NCI-H2029 (cell line): ENCODE measurements at places on chromosomes 7 and 10.

GRCh38 chr10:72037811-72038210 is 50.5 kb downstream of the SPOCK2 start:
- DNase-seq, result no peak

GRCh38 chr7:27961255-27961654 is 219.3 kb downstream of the JAZF1 start:
- no peak for DNase-seq

DNA sequence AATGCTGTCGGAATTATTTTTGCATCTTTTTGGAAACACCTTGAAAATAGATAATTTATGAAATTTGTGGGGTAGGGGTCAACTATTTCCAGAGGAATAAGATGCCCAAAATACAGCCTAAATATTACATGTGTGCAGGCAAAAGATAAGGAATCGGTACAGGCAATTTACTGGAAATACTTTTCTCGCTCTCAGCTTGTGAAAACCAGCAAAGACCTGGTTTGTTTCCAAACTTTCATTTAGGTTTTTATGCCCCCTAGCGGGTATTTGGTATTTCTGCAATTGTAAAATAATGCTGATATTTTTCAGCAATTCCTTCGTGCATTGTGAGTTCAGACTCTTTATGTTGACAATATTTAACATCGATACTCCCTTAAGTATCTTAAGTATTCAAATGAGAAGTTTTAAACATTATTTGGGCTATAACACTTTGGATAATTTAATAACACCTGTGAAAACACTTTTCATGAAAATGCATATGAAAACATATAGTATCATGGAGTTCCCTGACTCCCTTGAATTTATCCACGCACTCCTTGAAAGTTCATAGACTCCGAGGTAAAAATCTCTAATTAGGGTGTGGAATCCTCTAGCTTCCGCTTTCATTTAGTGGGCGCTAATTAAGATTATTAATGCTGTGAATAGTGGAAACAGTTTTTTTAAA is 132.4 kb downstream of the TSPAN12 start:
- peak; percentile 62 for DNase-seq

DNA sequence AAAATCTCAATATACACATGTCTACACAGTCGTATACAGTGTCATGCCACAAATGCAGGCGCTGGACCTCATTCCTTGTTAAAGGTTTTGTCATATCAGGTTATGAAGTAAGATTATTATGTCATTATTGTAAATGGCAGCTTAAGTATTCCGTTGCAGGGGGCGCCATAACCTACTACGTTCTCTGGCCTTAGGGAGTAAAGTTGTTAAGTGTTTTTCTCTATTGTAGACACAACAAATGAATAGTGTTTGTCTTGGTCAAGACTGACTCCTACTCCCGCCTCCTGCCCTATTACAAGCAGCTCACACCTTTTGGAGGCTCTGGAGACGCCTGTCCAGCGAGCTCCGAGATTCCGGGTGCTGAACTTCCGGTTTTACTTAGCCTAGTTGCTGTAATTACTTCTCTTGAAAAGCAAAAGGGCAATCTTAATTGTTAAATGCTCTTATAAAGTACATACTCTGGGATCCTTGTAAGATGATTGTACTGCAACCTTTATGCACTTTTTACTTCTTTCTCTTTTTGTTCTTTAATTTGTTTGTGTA is 994 bp downstream of the GATAD1 start:
- DNase-seq, result no peak

GRCh38 chr7:93119191-93119905 is 1.6 kb upstream of the SAMD9 start:
- no peak for DNase-seq

- no peak for DNase-seq
Observed at GRCh38 chr7:122869260-122869659, 17.0 kb downstream of the CADPS2 start.

- no peak for DNase-seq
Observed at GRCh38 chr7:2120251-2120660, 112.5 kb downstream of the MAD1L1 start.

- no peak for DNase-seq
Observed at GRCh38 chr7:25926451-25926850, 225.5 kb upstream of the NFE2L3 start.

GRCh38 chr10:4033341-4033896 is 248.4 kb upstream of the KLF6 start:
- no peak for DNase-seq

DNA sequence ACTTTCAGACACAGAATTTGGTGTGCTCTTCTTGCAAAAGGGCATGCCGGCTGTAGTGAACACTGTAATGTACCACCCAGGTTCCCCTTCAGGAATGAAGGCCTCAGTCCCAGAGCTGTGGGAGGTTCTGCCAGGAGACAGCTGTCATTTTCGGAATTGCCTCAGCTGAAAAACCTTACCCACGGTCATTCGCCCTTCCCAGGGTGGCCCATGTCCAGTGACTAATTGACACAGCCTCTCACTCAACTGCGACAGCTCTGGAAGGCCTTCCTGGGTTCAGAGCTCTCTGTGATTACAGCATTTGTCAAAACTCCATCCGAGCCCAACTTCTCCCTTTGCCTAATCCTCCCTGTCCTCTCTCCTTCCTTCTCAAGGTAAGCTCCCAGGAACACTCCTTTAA is 43.7 kb upstream of the WAC start:
- DNase-seq, result no peak

DNA sequence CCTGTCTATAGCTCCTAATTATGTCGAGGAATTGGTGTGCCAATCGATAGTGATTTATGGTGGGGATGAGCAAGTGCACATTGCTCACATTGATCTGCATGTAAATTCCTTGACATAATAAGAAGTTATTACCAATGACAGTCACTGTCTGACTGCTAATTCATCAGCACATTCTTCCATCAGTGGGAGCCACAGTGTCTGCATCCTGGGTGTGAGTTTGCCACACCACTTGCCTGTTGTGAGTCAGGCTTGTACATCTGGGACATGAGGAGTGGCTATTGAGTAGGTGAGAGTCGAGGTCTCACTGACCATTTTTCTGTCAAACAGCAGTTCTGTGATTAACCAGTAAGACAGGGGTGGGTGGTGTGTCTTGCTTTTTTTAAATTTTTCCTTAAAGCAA is 263.4 kb downstream of the LRMDA start:
- DNase-seq, result no peak

DNA sequence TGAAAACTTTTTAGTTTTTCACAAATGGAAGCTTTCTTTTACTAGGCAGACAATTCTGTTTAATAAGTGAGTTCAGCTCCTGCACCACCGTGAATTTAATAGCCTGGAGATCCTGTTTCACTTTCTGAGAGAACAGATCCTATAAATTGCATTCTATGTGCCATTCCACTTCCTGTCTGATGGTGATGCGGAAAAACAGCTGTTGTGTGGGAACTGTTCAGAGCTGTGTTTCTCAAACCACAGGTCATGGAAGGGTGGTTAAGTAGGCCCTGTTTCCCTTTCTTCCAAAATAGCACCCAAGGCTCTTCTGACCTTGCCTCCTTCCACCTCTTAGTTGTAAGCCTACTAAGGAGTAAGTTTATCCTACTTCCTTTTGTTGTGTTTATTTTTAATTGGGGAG is 97.2 kb upstream of the DKK1 start:
- no peak for DNase-seq

DNA sequence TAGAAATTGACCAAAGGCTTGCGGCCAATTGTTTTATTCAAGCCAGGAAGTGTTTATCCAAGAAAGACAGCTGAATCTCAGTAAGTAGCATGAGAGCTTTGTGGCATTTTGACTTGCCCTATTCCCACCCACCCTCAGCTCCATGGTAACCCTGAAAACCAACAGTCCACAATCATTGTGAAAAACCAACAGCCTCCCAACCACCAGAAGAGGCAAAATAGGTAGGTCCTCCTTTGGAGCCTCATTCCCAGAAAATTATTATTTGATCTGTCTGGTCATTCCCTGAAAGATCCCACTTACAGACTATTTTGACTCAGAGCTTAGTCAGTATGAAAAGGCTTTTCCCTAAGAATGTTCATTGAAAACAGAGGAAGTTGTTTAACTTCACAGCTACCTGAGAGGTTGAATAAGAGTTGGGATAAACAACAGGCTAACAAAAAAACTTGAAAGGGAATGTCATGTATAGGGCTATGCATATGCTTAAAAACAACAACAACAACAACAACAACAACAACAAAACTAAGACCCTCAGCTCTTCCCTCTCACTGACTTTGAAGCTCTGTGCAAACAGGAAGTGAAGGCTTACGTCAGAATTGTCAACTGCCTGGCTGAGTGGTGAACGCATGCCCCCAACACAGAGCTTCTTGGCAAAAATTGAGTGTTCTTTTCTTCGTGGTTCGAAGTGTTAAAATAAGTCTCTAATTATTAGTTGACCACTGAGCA is 11.2 kb downstream of the KPNA7 start:
- no peak for DNase-seq

GRCh38 chr7:69683002-69683401 is 84.7 kb downstream of the AUTS2 start:
- peak; percentile 82 for DNase-seq

DNA sequence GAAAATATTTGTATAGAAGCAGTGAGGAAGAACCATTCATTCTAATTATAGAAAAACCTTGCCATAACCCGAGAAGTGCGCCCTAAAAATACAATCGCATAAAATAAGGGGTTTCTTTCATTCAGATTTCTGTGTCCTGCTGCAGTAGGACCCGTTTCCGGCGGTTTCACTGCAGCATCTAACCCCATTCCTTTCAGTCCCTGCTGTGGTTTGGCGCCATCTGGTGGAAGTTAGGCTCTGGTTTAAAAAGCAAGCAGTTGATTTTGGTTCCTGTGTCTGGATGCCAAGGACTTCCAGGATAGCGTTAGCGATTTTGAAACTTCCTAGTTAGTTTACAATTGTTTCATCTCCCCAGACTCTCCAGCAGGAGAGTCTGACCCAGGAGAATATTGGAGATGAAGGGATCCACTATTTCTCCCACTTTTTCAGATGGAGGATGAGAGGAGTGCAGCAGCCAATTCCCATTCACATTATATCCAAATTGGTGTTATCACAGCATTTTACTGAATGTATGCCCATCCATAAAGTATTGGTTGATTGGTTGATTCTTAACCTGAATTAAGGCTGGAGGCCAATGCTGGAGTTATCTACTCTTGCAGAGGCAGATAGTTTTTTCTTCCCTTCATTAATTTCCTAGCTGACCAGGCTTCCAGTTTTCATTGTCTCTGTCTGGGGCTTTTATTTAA is 128.8 kb upstream of the CACNA2D1 start:
- peak; percentile 79 for DNase-seq

- no peak for DNase-seq
Observed at GRCh38 chr10:88110355-88110754, 246.9 kb downstream of the PTEN start.

GRCh38 chr7:21733837-21734236 is 191.0 kb downstream of the DNAH11 start:
- no peak for DNase-seq

DNA sequence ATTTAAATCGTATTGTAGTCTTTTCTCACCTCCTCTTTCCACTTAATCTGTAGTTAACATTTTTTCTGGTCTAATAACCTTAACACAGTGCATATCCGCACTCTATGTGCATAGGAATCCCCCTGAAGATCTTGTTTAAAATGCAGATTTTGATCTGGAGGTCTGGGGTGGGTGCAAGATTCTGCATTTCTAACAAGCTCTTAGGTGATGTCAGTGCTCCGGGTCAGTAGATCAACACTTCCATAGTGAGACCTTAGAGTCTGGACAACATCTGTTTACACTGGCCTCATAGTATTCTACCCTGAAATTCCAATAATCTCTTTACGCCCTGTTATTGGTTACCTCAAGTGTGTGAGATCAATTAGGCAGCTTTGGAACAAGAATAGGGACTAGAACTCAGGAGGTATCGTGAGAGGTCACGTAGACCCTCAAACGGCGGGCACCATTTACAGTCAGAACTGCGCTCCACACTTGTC is 434 bp upstream of the PLEKHA8 start:
- no peak for DNase-seq

DNA sequence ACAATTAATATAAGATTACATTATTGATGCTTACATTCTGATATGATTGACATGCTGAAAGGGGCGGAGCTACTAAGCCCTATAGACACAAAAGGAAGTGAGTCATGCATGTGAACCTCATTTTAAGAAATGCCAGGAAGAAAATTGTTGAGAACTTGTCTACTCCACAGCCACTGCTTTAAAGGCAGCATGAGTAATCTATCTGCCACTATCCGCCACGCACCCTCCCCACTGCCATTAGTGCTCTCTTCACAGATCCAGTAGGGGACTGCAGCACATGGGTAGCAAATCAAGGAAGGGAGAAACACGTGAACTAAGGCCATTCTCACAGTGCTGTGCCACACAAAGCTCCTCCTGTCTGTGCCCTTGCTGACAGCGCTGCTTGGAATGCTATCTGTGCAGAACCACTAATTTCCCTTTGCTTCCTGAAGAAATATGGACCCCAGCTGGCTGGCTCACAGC is 524.8 kb downstream of the GRM8 start:
- DNase-seq, result no peak

DNA sequence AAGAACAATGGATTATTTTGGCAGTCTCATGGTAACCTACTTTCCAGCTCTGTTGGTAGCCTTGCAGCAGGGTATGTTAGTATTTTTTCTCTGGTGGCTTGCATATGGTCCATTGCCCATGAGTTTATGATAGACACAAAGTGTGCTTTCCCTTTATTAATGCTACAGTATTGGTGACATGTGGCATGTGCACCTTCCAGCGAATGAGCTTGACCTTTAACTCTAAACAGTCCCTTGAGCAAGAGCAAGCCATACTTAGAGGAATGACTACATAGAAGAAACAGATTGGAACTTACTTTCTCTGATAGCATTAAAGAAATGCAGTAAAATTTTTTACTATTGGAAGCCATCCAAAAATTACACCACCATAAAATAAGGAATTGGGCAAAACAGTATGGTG is 73.9 kb downstream of the VTI1A start:
- DNase-seq, result no peak

- no peak for DNase-seq
Observed at GRCh38 chr10:6049031-6049400, 13.2 kb downstream of the IL2RA start.

DNA sequence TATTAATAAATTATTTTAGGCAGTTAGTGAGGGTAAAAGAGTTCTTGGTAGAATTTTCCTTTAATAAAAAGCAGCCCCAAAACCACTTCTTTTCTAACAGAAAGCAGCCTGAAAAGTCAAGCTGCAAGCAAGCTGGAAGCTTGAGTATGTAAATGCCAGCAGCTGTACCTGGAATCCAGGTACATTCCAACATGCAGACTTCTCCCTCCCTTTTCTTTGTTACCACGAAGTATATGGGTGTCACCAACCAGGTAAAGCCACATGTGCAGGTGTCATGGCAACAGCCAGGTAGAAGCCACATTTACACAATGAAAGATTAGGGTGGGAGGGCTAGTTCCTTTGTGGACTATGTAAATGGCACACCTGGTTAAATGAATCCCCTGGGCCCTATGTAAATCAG is 114.6 kb downstream of the EPC1 start:
- no peak for DNase-seq

GRCh38 chr10:71213127-71213621 is 804 bp downstream of the UNC5B start:
- peak; percentile 62 for DNase-seq

- DNase-seq, result no peak
Observed at GRCh38 chr10:117047947-117048346, 43.0 kb upstream of the SHTN1 start.

GRCh38 chr10:111076191-111076681 is 593 bp upstream of the ADRA2A start:
- peak; percentile 33 for DNase-seq
